ENCODE measurements at places on chromosomes 13 and 19.

DNA sequence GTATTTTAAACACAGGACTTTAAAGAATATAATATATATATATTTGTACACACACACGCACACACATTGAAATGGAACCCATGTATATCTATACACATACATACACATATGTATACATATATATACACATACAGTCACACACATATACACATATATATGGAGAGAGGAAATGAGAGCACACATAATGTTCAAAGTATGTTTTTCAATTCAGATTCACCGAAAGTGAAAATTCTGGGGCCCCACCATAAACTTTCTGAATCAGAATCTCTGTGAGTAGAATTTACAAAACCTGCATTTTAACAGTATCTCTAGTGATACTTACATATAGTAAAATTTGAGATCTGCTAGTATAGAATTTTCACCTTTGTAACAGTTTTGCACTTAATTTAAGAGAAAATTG is 60.4 kb upstream of the OBI1 start:
- no peak for DNase-seq

DNA sequence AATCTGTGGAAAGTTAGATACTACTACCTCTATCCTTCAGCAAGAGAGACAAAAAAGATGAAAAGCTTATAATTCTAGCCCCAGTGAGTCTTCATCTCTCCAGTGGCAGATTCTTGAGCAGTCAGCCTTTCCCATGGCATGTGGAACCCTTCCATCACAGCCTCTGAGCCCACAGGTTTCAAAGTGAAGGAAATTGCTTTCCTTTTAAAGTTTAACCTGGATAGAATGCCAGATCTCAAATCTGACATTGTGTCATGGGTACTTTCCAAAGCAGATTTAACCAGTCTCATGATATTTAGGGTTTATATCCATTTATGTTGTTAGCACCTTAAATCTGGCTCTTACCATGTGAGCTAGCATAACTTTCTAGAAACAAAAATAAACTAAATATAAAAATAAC is 39.3 kb downstream of the POLR1D start:
- DNase-seq, result no peak

- no peak for DNase-seq
Measured at GRCh38 chr13:110324026-110324749, 17.1 kb downstream of the COL4A2 start.

- DNase-seq, result no peak
Measured at GRCh38 chr13:25059166-25059565, 36.8 kb upstream of the PABPC3 start.

DNA sequence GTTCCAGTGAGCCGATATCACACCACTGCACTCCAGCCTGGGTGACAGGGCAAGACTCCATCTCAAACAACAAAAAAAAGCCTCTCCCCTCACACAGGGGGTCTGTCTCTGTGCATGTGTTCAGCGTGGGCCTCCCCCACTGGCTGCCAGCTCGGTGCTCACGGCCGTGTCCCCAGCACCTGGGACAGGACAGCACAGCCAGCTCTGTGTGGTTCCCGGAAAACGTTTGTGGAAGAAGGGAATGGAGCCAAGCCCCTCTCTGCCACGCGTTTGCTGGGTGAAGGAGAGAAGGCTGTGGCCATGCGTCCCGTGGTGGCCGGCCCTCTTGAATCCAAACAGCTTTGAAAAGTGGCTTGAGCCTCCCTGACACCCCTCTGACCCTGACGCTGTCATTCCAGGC is 32.3 kb downstream of the DPF1 start:
- DNase-seq, result no peak

- no peak for DNase-seq
Measured at GRCh38 chr13:94296471-94296870, 183.0 kb downstream of the DCT start.

DNA sequence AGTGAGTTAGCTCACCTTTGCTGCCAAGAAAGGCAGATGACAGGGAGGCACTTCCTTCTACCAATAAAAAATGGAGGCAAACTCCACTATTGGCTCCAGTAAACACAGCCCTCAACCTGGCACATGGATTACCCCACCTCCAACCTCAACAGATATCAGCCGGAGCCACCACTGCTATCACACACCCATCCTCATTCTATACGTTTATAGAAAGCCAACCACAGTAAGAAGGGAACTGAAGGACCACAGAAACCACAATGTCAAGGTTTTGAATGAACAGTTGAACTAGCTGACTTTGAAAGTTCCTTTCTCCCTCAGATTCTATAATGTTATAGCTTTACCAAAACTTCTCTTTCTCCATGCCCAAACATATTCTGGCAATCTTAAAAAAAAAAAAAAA is 526.2 kb downstream of the UQCRFS1 start:
- DNase-seq, result no peak

DNA sequence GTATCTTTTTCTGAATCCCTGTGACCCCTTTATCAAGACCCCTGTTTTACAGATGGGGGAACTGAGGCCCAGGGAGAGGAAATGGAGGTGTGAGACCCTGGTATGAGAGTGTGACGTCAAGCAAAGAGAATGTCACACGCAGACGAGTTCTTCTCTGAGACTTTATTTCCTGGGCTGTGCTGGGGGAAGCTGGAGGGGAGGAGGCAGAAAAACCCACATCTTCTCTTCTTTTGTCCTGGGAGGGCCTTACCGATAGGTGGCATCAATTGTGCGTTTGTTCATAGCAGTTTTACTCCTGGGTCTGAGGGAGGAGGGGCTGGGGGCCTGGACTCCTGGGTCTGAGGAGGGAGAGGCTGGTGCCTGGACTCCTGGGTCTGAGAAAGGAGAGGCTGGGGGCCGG is 4.9 kb upstream of the KLK15 start:
- no peak for DNase-seq

Measured in activated CD4-positive, alpha-beta T cell treated with anti-CD3 and anti-CD28 coated beads, Interleukin-2, Interleukin-4, amounts not matched to agents 100 ng/mL and 50 ng/mL, durations not matched to agents 16 hours and 8 hours (primary cell).